ELF-1 (cell line): ENCODE measurements at places on chromosomes 7 and 10.

GRCh38 chr10:132519382-132520176, 18.0 kb upstream of the INPP5A start:
- DNase-seq: peak; percentile 22

- peak; percentile 63 for DNase-seq
These were observed 102.8 kb upstream of the ZNF438 start for GRCh38 chr10:31134311-31134952.

- no peak for DNase-seq
These were observed 61.8 kb upstream of the SP4 start for GRCh38 chr7:21365866-21366624.

DNA sequence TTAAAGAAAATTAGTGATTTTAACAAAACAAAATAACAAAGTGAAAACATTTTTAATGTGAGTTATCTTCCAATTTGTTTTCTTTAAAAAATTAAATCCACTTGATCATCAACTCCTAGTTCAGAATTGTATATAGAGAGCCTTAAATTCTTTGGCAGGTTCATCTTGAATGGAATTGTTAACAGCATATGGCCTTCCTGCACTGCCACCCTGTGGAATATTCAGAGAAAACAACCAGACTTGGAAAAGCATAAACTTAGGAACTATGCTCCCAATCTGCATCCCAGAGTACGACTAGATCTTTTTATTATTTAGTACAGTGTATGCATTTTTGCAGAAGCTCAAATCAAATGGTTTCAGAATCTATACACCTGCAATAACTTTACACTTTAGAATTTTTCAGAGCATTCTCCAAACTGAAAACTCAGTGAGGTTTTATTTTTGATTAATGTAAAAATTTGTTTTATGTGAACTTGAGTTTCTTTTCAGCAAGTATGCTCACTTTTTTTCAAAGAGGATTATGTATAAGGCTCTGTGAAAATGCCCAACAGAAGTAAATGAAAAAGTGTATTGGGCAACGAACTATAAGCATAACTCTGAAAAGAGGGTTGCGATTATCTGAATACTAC, 44.9 kb upstream of the ANK3 start:
- DNase-seq: no peak

- DNase-seq: peak; percentile 59
These were observed 21.2 kb upstream of the RAMP3 start for GRCh38 chr7:45136106-45137060.

- no peak for DNase-seq
These were observed 98.7 kb upstream of the ZNF438 start for GRCh38 chr10:31130406-31130805.

DNA sequence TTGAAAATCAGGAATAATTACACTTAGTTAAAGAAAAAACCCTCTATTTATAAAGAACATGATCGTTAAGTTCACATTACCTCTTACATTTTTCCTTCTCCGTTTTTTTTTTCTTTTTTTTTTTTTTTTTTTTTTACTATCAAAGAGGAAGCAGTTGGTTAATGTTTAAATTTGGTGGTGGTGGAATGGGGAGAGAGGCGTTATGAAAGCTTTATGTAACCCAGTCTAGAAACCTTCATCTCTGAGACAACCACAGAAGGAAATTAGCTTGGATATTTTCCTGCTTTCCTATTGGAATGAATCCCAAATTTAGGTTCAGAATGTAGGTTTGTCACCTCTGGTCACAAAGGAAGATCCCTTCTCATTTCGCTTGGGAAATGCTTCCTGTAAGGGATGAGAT, 31.5 kb upstream of the LHFPL3 start:
- DNase-seq: no peak

- DNase-seq: peak; percentile 67
These were observed 534 bp downstream of the FZD9 start for GRCh38 chr7:73433924-73434700.

GRCh38 chr10:60270426-60270825, 119.2 kb downstream of the ANK3 start:
- no peak for DNase-seq

DNA sequence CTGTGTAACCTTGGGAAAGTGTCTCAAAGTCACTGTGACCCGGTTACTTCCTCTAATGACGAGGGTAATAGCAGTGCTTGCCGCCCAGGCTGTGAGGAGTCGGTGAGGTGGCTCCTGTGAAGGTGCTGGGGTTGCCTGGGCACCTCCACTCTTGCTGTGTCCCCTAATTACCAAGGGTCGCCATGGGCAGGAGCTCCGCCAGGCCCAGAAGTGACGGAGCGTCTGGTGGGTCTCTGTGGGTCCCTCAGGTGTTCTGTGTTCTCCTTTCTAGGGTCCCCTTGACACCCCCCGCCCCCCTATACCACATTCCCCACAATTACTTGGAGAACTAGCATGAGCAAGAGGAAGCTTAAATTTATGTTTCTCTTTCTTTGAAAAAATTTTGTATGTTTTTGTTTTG, 161.5 kb downstream of the WDR37 start:
- no peak for DNase-seq

GRCh38 chr7:65002972-65003585, 3.4 kb downstream of the ERV3-1 start:
- DNase-seq: no peak

DNA sequence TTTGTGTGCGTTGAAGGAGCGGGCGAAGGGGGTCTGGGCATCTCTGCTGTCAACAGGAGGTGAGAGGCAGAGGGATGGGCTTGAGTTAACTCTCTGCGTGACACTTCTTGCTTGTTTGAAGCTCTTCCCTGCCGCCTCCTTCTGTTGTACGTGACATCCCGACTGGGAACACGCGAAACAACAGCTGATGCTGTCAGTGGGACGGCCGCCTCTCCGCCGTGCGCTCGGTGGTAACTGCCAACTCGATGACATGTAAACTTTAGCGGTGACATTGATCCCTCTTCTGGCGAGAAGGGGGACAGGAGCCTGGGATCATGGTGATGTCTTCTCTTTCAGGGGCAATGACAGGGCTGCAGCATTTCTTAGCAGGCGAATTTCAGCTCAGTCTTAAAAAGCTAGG, 394.5 kb downstream of the TYW1 start:
- peak; percentile 35 for DNase-seq

GRCh38 chr7:91459539-91459938, 195.3 kb downstream of the FZD1 start:
- no peak for DNase-seq

GRCh38 chr7:130960208-130960988, 226.4 kb upstream of the KLF14 start:
- DNase-seq: no peak

GRCh38 chr7:94664023-94664422, 8.1 kb upstream of the SGCE start:
- no peak for DNase-seq

DNA sequence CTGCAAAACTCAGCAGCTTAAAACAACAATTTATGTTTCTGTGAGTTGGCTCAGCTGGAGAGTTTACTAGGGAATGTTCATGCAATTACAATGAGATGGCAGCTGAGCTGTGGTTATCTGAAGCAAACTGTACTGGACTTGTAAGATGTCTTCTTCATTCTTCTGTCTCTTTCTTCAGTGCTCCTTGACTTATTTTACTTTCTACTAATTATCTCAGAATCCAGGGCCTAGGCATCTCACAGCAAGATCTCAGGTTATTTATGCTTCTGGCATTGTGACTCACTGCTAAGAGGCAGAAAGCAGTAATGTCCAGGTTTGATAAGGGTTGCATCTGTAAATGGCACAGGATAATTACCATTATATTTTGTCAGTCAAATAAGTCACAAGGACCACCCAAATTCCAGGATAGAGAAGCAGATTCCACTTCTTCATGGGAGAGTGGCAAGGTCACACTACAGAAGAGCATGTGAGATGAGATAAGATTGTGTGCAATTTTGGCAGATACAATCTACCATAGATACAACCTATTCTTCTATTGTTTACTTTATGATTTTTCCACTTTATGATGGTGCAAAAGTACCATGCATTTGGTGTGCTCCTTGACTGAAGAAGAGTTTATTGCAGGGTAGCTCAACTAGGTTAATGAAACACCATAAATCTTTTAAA, 16.8 kb downstream of the VIM start:
- DNase-seq: no peak

DNA sequence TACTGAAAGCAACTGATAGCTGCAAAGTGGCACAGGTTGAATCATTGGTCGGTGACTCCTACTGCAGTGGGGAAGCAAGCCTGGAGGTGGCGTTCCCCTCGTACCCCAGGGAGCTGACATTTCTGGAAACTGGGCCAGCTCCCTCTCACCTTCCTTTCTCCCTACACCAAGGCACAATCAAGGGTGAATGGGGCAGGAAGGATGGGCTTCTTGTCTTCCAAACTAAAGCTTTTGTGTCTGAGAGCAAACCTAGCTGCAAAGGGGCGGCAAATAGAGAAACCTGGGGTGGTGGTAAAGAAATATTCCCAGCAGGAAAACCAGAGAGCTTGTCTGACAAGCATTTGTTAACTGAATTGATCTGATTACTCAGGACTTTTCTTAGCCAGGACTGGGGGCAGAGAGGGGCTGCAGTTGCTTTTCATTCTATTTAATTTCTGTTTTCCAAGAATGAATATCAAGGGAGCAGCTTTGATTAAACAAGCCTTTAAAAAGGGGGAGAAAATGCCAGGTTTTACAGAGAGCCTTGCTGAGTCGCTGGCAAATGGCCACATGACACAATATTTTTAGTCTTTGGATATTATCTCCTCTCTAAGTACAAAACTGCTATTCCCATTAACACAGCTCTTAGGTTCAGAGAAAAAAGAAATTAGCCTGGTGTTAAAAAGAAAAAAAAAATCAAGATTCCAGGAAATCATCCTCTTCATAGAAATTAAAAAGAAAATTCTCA, 27.8 kb downstream of the CDHR3 start:
- DNase-seq: peak; percentile 55
